Stimulated activated CD4-positive, alpha-beta T cell treated with anti-CD3 and anti-CD28 coated beads, Interleukin-1b, Interleukin-23, amount 100 ng/mL, for 1 hour (primary cell): ENCODE measurements at places on chromosomes 11 and 22.

- no peak for DNase-seq
Measured at GRCh38 chr11:110730773-110731172, 18.5 kb upstream of the ARHGAP20 start.

GRCh38 chr11:6498121-6498520 is 1.0 kb downstream of the DNHD1 start:
- no peak for DNase-seq

- no peak for DNase-seq
Measured at GRCh38 chr11:119932828-119933562, 204.0 kb upstream of the NECTIN1 start.

- DNase-seq = peak; percentile 26
Measured at GRCh38 chr11:118202599-118203422, 22.0 kb downstream of the JAML start.

GRCh38 chr11:14974515-14975251 is 2.5 kb upstream of the CALCA start:
- DNase-seq = no peak

GRCh38 chr11:45771193-45771565 is 33.8 kb upstream of the SLC35C1 start:
- peak; percentile 66 for DNase-seq

DNA sequence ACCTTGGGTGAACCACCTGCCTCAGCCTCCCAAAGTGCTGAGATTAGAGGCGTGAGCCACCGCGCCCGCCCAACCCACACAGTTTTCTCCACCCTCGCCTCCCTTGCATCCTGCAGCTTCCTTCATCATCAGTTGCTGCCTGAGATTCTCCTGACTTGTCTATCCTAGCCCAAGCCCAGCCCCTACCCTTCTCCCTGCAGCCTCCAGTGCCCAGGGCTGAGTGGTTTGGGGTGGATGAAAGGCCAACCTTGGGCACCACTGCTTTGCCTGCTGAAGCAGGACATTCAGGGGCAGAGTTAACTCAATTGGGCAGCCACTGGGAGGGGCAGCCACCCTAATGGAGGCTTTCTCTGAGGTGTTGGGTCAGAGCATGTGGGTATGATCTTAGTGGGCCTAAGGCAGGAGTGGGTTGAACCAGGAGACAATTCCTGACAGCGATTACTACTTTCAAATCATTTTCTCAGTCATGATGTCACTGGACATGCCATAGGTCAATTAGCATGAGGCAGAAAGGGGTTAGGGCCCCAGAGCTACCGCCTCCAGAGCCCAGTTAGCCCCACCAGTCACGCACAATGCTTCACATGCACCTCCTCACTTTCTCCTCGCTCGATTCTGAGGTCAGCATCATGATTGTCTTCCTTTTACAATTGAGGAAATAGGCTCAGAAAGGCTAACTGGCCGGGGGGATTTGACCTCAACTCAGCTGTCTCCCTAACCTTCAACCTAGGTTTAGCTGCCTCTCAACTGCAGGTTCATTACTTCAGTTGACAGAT is 1.0 kb upstream of the FKBP2 start:
- DNase-seq = no peak

DNA sequence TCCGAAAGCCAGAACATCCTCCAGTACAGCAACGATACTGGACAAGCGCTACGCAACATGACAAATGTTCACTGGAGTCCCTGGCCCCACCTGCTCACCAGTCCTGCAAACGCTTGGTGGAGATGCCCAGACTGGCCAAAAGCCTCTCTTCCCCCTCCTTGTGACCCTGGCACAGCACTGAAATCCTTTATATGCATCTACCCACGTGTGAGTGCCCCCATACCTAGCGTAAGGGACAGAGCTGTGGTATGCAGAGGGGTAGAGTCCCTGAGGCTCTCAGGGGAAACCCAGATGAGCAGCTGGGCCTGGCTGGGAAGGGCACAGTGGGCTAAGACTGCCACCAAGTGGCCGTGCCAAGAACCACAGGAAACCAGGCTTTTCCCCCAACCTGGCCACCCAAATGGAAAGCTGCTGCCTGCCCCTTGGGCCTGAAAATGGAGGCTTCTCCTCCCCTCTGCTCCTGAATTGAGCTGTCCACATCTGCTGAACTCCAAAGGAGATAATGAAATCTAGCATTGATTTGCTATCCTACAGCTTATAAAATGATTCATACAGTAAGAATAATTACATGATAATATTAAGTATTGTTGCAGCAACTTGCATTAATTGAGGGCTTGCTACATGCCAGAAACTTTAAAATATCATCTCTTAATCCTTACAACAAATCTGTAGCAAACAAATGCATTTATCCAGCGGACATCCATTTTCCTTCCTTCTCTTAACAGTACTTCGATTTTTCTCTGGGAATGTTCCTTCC is 24.8 kb upstream of the TTC12 start:
- DNase-seq = peak; percentile 10

DNA sequence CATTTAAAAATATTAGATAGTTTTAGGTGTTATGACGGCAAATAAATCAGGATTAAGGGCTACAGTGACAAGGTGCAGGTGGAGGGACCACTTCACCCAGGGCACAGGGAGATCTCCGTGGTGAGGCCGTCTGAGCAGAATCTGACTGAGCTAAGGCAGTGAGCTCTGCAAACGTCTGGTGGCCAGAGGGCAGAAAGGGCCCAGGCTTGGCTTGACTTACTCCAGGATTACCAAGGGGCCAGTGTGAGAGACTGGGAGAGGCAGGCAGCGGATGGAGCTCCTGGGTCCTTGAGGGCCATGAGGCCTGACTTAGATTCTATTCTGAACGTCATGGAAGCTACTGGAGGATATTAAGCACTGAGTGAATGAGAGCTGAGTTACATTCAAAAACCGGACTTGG is 125.9 kb upstream of the B3GAT1 start:
- no peak for DNase-seq

GRCh38 chr11:86162239-86162638 is 82.3 kb upstream of the EED start:
- DNase-seq = no peak

DNA sequence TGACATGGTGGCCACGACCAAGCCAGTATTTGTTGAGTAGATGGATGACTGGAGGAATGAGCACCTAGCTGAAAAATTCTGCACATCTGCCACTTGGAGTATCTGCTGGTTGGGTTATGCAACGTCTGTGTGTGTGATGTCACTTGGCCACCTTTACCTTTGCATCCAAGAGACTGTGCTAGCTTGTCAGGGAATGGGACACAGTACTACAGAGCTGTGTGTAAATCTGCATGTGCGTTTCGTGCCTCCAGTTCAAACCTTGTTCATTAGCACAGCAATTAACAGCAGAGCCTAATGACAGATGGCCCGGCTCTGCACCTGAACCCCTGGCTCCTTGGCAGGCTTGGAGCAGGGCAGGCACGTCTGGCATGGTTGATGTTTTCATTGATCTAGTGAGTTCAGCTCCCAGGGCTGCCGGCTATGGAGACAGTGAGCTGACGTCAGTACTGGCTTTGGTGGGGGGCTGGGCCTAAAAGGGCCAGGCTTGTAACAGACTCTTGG is 188.4 kb upstream of the NAV2 start:
- DNase-seq = no peak

GRCh38 chr11:95884376-95884775 is 39.5 kb downstream of the MTMR2 start:
- DNase-seq = no peak

- DNase-seq = no peak
Measured at GRCh38 chr11:19853016-19853415, 140.4 kb downstream of the NAV2 start.

GRCh38 chr11:95831198-95831883 is 41.0 kb downstream of the CEP57 start:
- no peak for DNase-seq

DNA sequence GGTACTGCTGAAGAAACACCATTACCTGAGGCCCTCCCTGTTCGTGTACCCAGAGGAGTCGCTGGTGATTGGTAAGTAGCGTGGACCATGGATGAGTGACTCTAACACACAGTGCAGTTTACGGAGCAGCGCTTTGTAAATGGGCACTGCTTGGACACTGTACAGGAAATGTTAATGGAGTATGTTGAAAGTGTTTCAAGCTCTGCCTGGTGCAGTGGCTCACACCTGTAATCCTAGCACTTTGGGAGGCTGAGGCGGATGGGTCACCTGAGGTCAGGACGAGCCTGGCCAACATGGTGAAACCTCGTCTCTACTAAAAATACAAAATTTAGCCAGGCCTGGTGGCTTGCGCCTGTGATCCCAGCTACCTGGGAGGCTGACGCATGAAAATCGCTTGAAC is 29.7 kb downstream of the XRCC6 start:
- DNase-seq = no peak

DNA sequence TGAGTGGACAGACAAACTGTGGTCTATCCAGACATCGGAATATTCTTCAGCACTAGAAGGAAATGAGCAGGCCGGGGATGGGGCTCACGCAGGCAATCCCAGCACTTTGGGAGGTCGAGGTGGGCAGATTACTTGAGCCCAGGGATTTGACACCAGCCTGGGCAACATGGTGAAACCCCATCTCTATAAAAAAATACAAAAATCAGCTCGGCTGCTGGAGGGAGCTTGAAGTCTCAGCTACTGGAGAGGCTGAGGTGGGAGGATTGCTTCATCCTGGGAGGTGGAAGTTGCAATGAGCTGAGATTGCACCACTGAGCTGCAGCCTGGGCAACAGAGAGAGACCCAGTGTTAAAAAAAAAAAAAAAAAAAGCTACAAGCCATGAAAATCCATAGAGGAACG is 8.0 kb upstream of the CTSD start:
- no peak for DNase-seq
